Uterus (tissue), 4 donors: ENCODE measurements at places on chromosomes 1 and 21. TPM values are rescaled to one million over a fixed set of nuclear protein-coding genes. Genes with fewer than 3 reads are reported as not detected.

DNA sequence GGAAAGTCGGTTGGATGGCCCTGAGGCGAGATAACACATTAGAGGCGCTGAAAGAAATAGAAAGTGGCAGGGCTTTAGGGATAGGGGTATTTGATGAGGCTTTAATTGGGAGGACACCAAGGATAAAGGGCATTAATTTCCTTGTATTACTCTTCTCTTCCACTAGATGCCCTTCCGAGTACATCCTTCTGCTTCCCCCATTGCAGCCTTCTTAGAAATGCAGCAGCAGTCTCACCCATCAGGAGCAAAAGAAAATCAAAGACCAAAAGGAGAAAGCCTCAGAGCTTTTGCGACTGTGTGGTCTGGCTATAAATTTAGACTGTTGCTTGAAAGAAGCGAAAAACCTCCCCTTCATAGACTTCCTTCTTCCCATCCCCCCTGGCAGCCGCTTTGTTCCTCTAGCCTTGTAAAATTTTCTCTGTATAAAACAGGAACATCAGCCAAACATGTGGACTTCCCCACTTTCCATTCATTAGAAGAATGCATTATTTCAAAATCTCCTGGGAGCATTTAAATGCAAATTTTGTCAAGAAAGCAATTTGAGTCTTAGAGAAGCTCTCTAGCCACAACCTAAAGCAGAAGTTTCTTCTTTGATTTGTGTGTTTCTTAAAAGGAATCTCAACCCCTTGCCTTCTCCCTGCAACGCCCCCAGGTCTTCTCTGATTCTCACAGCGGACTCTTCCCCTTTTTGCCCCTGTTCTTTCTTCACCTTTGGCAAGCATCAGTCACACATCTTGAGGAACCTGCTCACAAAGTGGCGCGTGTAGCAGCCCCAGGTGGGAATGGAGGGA is 76.6 kb downstream of the NDUFS5 start:
- peaks cover 8% of the 10 kb centered on the region for H3K4me1 ChIP-seq
- no peak overlapping the region for H3K4me3 ChIP-seq
- no peak for DNase-seq
- H3K27ac ChIP-seq = peak overlapping the region; percentile 95

DNA sequence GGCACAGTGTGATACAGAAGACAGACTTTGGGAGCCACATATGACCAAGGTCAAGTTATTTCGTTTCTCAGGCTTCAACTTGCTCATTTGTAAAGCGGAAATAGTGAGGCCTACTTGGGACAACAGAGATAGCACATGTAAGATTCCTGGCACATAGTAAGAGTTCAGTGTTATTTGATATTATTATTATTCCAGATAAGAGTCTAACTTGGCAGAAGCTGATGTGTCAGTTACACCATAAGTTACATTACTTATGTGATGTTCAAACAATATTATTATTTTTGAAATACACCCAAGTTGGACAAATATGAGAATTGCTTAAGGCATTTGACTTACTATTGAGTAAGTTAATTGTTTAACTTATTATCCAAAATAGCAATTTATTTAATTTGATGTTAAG is 10.2 kb upstream of the CYP4X1 start:
- H3K27ac ChIP-seq = no peak overlapping the region
- H3K36me3 ChIP-seq = no peaks in the 10 kb centered on the region
- DNase-seq = no peak
- H3K4me3 ChIP-seq = no peak overlapping the region

DNA sequence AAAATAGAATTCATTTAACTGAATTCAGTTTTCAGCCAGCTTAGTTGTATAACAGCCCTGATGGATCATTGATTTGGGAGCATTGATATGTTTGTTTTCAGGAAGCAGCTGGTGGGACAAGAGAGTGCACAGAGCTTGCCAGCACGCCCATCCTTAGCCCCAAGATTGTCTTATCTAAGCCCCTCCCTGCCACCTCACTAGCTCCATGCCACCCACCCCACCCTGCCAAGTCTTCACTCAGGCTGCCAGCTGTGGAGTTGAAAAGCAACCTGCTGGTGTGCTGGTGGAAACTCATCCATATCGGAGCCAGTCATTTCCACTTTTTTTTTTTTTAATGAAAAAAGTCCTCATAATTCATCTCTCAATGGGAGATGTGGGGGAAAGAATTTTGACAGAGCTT is 11.8 kb downstream of the KIRREL1 start:
- peaks cover 40% of the 10 kb centered on the region for H3K4me1 ChIP-seq
- no peaks in the 10 kb centered on the region for H3K27me3 ChIP-seq
- DNase-seq = no peak
- no peak overlapping the region for H3K4me3 ChIP-seq

GRCh38 chr1:156516821-156517220 is 16.2 kb upstream of the MEF2D start:
- no peak for DNase-seq
- no peaks in the 10 kb centered on the region for H3K27me3 ChIP-seq
- H3K36me3 ChIP-seq = no peaks in the 10 kb centered on the region
- H3K4me3 ChIP-seq = no peak overlapping the region
- H3K4me1 ChIP-seq = no peaks in the 10 kb centered on the region
- H3K27ac ChIP-seq = no peak overlapping the region

DNA sequence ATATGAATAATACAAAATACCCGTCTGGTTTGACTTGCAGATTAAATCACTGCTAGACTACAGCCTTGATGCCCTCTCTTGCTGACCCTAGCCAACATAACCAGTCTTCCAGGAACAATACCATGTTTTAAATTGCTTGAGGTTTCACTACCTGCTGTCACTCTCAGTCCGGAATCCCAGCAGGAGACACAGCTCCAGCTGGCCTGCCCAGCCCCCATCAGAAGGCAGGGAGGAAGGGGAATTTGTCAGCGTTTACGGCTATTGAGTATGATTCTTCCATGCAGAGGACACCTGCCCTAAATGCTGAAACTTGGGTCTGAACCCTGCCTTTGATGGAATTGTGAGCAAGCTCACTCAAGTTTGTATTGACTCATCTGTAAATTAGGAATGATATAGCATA is 33.0 kb downstream of the ZNF496 start:
- H3K4me1 ChIP-seq = no peaks in the 10 kb centered on the region
- H3K4me3 ChIP-seq = no peak overlapping the region
- H3K27me3 ChIP-seq = no peaks in the 10 kb centered on the region
- H3K36me3 ChIP-seq = no peaks in the 10 kb centered on the region

DNA sequence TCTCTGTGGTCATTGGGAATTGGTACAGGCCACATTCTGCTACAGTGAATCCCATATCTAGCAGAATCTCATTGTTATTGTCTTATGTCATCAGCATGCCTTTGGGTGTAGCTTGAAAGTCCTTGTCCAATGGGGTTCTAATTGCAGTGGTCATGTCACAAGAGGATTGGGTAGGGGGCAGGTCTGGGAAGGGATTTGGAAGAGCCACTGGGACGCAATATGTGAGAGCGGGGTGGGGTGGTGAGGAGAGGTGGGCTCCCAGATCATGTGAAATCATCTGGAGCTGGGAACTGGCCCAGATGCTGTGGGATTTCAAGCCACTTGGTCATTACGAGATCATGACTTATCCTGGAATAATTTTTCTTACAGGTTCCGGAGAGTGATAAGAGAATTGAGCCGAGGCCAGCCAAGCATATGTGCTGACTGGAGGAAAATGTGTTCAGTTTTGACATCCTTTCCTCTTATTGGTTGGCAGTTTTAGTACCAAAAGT is 16.3 kb downstream of the CNIH3 start:
- no peaks in the 10 kb centered on the region for H3K27me3 ChIP-seq
- H3K27ac ChIP-seq = no peak overlapping the region
- H3K4me3 ChIP-seq = no peak overlapping the region
- peak; percentile 29 for DNase-seq

DNA sequence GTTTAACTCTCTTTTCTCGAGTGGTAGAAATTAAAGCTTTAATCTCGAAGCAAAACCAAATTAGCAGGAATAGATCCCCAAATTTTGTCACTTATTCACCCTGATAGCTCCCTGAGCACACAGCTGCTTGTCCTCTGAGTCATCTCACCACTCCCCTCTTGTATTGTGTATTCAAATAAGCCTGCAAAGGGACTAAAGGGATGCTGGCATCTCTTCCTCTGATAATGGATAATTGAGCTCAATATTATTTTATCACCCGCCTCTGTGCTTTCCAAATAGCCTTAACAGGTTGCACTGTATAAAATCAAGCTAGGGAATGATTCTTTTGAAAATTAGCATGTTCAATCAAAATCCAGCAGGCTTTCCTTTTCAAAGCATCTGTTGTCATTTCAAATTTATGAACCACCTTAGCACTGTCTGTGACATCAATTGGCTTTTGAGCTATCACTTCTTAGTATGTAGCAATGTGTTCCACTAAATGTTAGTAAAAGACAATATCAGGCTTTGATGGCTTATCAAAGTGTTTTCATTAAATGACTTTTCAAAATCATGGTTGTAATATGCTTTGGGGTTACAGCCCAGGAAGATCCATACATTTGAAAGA is 561.6 kb downstream of the PLA2G4A start:
- H3K4me1 ChIP-seq = no peaks in the 10 kb centered on the region
- no peaks in the 10 kb centered on the region for H3K27me3 ChIP-seq
- DNase-seq = no peak
- H3K36me3 ChIP-seq = no peaks in the 10 kb centered on the region

DNA sequence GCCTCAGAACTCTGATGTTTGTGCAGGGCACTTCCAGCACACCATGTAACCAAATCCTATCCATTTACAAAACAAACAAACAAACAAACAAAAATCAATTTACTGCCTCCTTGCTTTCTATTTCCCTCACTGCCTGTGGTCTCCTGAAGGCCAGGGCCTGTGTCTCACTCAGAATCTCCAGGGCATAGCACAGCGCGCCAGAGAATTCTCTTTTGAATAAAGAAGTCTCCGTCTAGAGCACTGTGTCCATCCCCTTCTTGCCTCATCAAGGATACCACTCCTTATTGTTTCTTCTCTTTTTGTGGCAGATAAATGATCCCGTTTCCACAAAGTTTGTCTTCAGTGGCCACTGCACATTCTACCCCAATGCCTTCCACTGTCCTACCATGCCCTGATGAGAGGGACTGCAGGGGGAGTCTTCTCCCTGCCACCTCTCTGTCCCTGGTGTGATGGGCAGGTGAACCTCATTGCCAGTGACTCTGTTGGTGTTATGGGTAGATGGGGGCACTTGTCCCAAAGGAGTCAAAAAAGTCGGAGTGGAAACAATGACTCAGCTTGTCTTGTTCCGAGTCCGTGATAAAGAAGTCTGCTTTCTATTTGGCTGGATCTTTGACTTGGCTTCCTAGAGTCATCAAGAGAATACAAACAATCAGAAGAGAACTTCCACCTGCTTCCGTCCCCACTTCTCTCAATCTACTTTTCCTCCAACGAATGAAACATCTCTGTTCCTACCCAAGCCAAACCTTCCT is 30.0 kb downstream of the XCL2 start:
- H3K27me3 ChIP-seq = no peaks in the 10 kb centered on the region
- no peaks in the 10 kb centered on the region for H3K4me1 ChIP-seq
- H3K4me3 ChIP-seq = no peak overlapping the region
- H3K36me3 ChIP-seq = no peaks in the 10 kb centered on the region
- H3K27ac ChIP-seq = no peak overlapping the region

DNA sequence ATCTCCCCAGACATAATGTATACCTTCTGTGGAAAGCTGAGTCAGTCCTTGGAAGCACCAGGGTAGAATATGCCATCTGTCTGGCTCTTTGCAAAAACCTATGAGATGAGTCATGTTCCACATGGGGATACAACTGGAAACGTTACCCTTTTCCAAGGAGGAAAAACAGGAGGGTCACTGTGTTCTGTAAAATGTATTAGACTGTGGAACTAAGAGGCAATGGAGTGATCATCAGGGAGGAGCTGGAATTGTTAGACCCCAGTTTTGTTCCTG is 16.1 kb upstream of the PSMD4 start:
- no peaks in the 10 kb centered on the region for H3K36me3 ChIP-seq
- no peaks in the 10 kb centered on the region for H3K4me1 ChIP-seq
- no peaks in the 10 kb centered on the region for H3K27me3 ChIP-seq

GRCh38 chr1:150876119-150876454 is 312 bp downstream of the ARNT start:
- no peaks in the 10 kb centered on the region for H3K4me1 ChIP-seq
- H3K4me3 ChIP-seq = peak overlapping the region; percentile 81
- H3K36me3 ChIP-seq = no peaks in the 10 kb centered on the region
- no peak for DNase-seq

- no peak overlapping the region for H3K4me3 ChIP-seq
- no peak overlapping the region for H3K27ac ChIP-seq
- no peaks in the 10 kb centered on the region for H3K4me1 ChIP-seq
- DNase-seq = no peak
Observed at GRCh38 chr1:243475966-243476365, 220.1 kb downstream of the SDCCAG8 start.

GRCh38 chr1:203531063-203531462 is 37.1 kb downstream of the OPTC start:
- H3K4me3 ChIP-seq = no peak overlapping the region
- DNase-seq = no peak
- H3K36me3 ChIP-seq = no peaks in the 10 kb centered on the region
- H3K4me1 ChIP-seq = no peaks in the 10 kb centered on the region

The ZBTB8A gene
- total RNA-seq = 11.0 TPM

The FNDC5 gene
- 1.2 TPM for total RNA-seq

The ETNK2 gene
- total RNA-seq = 2.3 TPM

The DONSON gene
- total RNA-seq = 7.4 TPM

The KRTAP22-2 gene
- not detected for total RNA-seq

The SPRR1B gene
- not detected for total RNA-seq

The KRTAP11-1 gene
- total RNA-seq = not detected

The S100A8 gene
- total RNA-seq = 5.4 TPM

The SLC37A1 gene
- total RNA-seq = 7.9 TPM

The SPTA1 gene
- not detected for total RNA-seq

The NMNAT2 gene
- total RNA-seq = 2.8 TPM

The SPOCD1 gene
- total RNA-seq = 1.2 TPM
